Inflammatory macrophage (primary cell): ENCODE measurements at places on chromosomes 7 and 10.

GRCh38 chr7:7554021-7554432, 12.7 kb upstream of the MIOS start:
- DNase-seq = no peak

GRCh38 chr7:83930262-83930661, 264.3 kb downstream of the SEMA3A start:
- DNase-seq = no peak

DNA sequence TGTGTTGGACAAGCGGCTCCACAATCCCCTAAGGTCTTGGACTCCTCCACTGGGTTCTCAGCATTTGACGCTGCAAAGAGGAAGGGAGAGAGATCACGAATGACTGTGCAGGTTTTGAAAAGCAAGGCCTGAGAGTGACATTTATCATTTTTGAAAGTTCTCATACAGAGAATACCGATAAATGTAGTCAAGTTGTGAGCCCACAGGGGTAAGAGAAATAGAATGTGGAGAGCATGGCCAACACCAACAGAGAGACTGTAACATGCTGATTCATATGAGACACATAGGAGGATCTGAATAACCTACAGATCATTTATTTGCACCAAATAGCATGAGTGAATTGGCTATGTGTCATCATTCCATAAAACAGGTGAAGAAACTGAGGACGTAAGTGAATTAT, 230.5 kb upstream of the MBL2 start:
- DNase-seq = peak; percentile 18

GRCh38 chr7:117386110-117386706, 41.1 kb downstream of the ASZ1 start:
- DNase-seq = no peak

- DNase-seq = no peak
Observed at GRCh38 chr7:25444991-25445390, 216.7 kb upstream of the NPVF start.

- DNase-seq = no peak
Observed at GRCh38 chr7:148303295-148304082, 287.1 kb upstream of the C7orf33 start.

GRCh38 chr10:3265088-3265487, 92.5 kb upstream of the PITRM1 start:
- no peak for DNase-seq

DNA sequence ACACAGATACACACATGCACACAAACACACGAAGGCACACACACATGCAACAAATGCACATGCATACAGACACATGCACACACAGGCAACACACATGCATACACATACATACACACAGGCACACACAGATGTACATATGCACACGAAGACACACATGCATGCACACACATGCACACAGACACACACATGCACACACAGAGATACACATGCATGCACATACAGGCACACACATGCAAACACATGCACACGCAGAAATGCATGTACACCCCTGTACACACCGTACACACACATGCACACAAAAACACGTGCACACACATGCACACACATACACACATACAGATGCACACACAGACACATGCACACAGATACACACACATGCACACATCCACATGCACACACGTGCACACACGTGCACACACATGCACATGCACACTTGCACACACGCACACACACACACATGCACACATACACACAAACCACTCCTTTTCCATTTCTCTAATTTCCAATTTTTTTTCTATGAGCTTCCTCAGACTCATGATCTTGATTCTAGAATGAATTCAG, 63.3 kb upstream of the CCZ1B start:
- no peak for DNase-seq

GRCh38 chr10:43688348-43688892, 39.7 kb upstream of the ZNF32 start:
- DNase-seq = no peak

GRCh38 chr10:1142596-1142995, 86.4 kb downstream of the WDR37 start:
- no peak for DNase-seq

DNA sequence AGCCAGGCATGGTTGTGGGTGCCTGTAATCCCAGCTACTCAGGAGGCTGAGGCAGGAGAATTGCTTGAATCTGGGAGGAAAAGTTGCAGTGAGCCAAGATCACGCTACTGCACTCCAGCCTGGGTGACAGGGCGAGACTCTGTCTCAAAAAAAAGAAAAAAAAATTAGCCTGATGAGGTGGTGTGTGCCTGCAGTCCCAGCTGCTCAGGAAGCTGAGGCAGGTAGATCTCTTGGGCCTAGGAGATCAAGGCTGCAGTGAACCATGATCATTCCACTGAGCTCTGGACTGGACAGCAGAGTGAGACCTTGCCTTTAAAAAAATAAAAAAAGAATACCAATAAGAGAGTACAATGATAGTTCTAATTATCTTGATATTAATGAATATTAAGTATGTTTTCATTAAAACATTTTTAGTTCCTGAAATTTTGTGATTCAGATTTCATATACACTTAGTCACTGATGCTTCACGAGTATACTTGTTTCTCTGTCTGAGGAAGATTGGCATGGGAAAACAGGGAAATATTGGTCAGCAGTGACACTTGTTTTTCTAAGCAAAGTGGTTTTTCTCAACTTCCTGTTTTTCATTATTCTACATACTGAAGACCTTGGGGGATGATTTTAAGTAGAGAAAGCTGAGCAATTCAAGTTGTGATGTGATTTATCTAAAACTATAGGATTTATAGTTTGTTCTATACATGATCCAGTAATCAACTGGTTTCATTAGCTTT, 76.8 kb downstream of the ADK start:
- peak; percentile 78 for DNase-seq

DNA sequence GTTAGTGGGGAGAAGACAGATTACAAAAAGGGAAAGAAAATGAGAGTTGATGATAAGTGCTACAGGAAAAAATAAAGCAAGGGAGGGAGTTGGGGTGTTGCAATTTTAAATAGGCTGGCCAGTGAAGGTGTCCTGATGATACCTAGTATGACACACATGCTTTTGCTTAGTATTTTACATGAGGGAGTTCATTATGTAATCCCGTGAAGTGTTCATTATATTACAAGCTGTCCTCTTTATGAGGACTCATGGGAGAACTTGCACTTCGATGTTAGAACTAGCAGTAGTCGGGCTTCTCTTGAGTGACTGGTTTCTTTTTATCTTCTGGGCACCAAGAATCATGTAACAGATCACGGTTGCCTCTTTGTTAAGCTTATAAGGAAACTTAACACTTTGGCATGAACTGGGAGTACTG, 102.3 kb upstream of the MTPN start:
- no peak for DNase-seq

- no peak for DNase-seq
Observed at GRCh38 chr7:107913851-107914250, 22.9 kb downstream of the DLD start.

- DNase-seq = peak; percentile 77
Observed at GRCh38 chr10:79178614-79179163, 109.9 kb downstream of the ZMIZ1 start.

DNA sequence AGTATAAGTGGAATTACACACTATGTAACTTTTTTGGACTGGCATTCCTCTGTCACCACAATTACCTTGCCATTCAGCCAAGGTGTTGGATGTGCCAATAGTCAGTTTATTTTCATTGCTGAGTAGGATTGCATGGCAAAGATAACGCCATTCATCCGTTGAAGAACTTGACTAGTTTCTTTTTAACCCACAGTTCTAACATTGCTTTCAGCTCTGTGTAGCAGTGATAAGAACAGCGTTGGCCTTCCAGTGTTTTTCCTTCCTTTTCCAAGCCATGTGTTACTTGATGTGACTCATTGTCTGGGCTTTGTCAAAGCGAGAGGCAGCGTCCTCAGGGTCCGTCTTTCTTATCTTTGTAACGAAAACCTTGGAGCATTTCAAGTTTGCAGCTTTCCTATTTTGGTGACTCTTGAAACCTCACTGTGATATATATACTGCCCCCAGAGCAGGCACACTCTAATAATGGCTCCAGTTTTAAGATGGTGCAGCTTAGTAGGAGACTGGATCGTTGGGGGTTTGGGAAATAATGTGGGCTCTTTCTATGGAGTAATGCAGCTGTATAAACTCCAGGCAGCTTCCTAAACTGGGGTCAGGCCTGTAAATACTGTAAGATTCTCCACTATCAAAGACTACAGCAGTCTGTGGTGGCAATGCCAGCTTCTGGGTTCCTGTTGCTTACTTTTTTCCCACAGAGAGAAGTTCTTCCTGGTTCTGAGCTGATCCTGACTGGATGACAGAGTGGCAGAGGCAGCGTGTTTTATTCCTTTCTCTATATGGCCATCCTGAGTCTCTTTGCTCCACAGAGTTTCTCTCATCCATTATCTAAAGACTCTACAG, 41.7 kb downstream of the AKR1E2 start:
- DNase-seq = no peak

- DNase-seq = no peak
Observed at GRCh38 chr10:92164036-92164696, 126.7 kb downstream of the CPEB3 start.

GRCh38 chr7:68707958-68708357, 890.3 kb upstream of the AUTS2 start:
- DNase-seq = no peak

DNA sequence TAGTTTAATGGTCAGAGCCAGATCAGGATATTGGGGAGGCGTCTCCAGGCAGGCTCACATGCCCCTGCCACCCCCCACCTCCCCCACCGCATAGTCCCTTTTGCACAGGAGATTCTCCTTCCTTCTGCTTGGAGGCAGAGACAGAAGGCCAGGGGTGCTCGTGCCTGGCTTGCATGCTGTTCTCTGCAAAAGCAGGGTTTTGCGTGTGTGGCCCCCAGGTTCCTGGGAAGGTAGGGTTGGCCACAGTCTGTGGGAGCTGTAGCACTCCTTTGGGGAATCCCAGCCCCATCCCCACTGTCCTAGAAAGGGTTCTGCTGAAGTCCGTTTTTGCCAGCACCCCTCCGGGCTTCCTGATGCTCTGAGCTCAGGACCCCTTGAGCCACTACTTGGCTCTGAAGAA, 1.9 kb upstream of the TCERG1L start:
- no peak for DNase-seq

DNA sequence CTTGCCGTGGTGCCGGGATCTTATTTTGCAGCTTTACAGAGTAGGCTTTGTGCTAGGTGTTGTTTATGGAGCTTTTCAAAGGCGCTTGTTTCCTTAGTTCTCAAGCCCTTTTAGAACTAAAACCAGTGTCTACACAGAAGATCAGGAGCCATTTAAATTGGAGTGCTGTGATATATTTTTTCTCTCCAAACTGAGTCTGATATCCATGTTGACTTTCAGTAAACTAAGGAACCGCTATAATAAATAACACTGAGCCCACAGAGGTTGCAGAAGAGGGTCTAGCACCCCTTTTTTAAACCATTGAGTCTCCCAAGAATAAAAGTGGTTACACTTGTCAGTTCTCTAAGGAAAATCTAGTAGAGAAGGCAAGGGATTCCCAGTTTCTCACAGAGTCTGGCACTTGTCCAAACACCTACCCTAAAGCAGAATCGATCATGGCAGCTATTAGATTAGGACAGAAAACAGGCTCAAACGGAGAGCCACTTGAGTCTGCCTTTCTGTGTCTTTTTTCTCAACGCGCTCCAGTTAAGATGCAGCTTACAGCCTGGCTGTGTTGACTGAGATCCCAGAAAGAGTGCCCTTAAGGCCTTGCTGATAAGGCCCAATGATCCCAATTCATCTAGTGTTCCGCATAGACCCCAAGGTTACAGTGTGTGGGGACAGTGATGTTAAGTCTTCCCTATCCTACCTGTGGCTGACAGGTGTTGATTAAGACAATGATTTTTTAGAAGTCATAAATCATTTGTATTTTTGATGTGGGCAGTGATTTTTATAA, 804 bp downstream of the TMEM106B start:
- no peak for DNase-seq

- no peak for DNase-seq
Observed at GRCh38 chr7:116672596-116673456, 830 bp downstream of the MET start.

DNA sequence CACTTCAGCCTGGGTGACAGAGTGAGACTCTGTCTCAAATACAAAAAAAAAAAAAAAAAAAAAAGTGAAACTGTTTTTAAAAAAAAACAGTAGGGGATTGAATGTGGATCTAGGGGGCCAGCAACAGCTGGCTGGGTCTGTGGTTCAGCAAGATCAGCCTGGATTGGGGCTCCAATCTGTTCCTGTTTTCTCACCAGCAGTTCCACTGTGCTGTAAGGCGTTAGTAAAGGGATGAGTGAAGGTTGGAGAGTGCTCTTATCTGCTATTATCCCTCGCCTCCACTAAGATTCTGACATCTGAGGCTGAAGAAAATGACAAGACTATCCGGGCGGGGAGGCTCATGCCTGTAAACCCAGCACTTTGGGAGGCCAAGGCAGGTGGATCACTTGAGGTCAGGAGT, 41.6 kb upstream of the GTF2IRD1 start:
- peak; percentile 9 for DNase-seq

- no peak for DNase-seq
Observed at GRCh38 chr7:138226745-138227279, 150.6 kb downstream of the AKR1D1 start.

- DNase-seq = no peak
Observed at GRCh38 chr10:93865794-93866425, 27.9 kb upstream of the SLC35G1 start.

- DNase-seq = no peak
Observed at GRCh38 chr10:104429846-104430245, 76.2 kb downstream of the CFAP58 start.

DNA sequence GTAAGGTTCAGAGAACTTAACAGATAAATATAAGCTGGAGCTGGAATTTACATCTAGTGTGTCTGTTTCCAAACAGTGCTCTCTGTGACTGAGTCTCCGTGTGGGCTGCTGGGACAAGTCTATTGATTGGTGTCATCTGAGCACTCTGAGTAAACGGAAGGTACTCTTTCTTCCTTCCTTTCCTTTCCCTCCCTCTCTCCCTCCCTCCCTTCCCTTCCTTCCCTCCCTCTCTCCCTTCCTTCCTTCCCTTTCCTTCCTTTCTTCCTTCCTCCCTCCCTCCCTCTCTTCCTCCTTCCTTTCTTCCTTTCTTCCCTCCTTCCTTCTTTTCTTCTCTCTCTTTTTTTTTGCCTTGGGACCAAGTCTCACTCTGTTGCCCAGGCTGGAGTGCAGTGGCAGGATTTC, 61.8 kb downstream of the ANKRD61 start:
- no peak for DNase-seq

GRCh38 chr10:114380060-114380459, 24.2 kb downstream of the AFAP1L2 start:
- no peak for DNase-seq

GRCh38 chr10:115829521-115830205, 443.3 kb downstream of the GFRA1 start:
- no peak for DNase-seq
